Occipital lobe (tissue), 3 donors: ENCODE measurements at places on chromosomes 11 and 22. TPM values are rescaled to one million over a fixed set of nuclear protein-coding genes. Genes with fewer than 3 reads are reported as not detected.

Gene TRIM49
- not detected for total RNA-seq

Gene OR52I1
- total RNA-seq, result not detected

Gene MUC6
- total RNA-seq, result not detected

Gene OR2AG1
- not detected for total RNA-seq

DNA sequence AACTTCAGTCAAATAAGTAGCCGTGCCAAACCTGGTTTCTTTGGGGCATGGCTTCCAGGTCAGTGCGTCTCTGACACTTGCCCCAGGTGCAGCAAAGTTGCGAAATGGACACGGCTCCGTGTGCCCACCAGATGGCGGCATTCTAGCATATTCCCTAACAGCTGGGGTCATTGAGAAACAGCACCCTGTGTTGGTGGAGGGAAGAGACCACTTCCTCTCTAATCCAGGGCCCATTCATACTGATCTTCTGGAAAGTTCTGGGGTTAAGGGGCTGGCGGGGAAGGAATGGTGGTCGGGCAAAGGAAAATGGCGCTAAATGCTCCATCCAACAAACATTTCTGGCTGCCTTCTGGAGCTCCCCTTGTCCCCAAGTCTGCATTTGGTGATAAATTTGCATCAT is 141.2 kb upstream of the TIMP3 start:
- no peak for DNase-seq

DNA sequence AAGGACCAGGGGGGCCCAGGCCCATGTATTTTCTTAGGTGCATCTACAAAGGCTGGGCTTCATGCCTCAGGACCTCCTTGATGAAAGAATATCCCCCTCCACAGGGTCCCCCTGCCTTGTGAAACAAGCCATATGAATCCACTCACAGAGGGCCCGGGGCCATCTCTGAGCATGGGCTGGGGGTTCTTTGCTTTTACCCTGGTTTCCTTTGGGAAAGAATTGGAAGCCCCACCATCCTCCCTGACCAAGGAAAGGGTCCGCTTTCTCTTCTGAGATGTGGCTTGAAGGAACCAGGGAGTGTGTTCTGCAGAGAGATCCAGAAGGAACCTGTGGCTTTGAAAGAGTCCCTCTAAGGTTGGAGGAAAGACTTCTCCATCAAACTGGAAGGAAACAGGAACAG is 9.2 kb upstream of the ANO1 start:
- DNase-seq, result no peak

GRCh38 chr11:70471254-70471653 is 72.9 kb downstream of the CTTN start:
- no peak for DNase-seq

DNA sequence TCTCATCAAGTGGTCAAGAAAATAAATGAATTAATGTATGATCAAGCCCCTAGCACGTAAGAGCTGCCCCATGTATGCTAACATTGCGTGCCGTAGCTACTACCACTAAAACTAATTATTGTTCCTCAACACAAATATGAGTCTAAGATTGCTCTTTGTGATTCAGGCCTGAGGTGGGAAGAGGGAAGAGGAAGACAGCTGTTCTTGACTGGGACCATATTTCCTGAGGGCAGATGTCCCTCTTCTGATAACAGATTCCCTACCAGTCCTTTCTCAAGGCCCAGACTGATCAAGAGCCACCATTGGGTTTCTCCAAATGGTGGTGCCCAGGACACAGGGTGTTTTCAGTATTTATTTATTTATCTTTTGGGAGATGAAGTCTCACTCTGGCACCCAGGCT is 87.2 kb upstream of the CADM1 start:
- DNase-seq, result no peak

GRCh38 chr11:76591416-76591815 is 79.1 kb downstream of the LRRC32 start:
- DNase-seq, result no peak

- no peak for DNase-seq
Observed at GRCh38 chr11:111183706-111184105, 61.8 kb upstream of the POU2AF2 start.

GRCh38 chr11:74571062-74571399 is 21.4 kb upstream of the POLD3 start:
- DNase-seq, result no peak

DNA sequence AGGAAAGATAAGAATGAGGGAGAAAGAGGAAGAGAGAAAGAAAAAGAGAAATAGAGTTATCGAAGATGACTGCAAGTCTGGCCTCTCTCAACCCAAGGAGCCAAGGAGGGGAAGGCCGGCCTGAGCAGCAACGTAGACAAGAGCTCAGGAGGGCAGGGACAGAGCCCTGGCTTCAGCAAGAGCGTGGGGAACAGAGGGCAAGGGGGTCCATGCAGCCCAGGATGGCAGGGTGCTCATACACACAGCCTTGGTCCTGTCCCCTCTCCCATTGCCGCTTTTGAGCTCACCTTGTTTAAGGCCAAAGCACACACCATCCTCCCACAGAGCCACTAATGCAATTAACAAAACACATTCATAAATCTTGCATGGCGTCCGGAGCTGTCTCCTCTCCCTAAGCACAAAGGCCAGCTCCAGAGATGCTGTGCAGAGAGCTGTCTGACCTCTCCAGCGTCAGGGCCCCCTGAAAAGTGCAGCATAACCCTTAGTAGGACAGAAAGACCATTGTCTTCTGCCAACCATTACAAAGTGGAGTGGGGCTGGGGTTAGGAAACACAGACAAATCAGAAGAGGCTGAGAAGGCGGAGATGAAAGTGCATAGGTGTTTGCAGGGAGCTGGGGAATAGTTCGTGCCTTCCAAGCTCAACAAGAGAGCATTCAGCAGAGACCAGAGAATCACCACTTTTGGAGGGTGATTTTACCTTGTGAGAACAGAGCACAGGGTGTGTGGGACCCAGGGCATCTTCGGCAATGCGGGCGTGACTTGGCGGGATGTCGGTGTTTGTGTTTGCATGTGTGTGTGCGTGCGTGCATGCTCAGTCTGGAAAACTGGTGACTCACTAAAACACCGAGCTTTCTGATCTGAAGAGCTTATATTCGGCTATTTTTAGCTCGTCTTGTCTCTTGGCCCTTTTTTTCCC is 28.2 kb upstream of the JAM3 start:
- no peak for DNase-seq

GRCh38 chr11:45089251-45089650 is 57.2 kb upstream of the PRDM11 start:
- DNase-seq, result peak; percentile 44

GRCh38 chr22:17411213-17411612 is 42.0 kb downstream of the CECR2 start:
- no peak for DNase-seq

DNA sequence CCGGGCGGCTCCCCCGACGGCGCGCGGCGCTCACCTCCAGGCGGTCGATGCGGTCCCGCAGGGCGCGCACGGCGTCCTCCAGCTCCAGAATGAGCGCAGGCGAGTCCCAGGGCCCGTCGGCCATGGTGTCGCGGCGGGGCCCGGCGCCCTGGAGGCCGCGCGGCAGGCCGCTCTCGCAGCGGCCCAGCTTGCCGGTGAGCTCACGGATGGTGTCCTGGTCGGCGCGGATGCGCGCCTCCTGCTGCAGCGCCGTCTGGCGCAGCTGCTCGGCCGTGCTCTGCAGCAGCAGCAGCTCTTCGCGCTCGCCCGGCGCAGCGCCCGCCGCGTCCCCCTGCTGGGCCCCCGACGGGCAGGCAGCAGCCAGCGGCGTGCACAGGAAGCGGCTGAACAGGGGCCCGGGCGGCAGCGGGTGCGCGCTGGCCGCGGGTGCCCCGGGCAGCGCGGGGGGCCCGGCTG is 599 bp downstream of the NPTXR start:
- no peak for DNase-seq
